ENCODE measurements at places on chromosomes 6 and 20.

GRCh38 chr6:113924312-113924723 lies 46.6 kb downstream of the HDAC2 start:
- peak; percentile 62 for DNase-seq

DNA sequence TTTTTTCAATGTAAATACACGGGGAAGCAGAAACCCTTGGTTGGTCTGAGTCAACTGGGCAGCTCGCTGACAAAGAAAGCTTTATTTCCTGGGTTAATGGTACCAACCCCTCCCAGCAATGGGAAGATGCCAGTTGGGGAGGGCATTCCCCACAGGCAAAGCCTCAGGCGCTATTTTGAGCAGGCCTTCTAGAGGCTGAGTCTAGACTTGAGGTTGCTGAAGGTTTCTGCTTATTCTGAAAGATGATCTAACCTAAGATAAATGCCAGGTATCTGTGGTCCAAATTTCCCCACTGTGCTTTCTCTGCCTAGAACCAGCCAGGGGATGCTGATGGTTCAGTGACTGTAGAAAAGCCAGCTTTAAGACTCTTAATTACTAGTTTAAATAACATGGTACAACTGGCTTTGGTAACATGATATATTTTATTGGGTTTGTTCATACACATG lies 172.5 kb upstream of the JARID2 start:
- DNase-seq = no peak

DNA sequence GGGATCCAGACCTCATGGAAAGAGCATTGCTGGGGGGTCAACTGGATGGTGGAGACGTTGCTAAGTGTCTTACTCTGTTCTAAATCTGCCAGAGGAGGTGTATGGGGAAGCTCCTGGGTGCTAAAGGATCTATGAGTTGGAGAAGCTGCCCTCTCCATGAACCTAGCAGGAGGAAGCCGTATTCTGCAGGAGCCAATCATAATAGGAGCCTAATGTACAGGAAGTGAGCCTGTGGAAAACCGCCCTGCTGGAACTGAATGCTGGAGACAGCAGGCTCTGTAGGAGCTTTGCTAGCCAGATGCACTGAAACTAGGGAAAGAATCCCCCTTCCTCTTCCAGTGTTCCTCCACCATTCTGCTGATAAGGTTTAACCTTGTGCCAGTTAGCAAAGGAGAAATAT lies 10.9 kb downstream of the CASP8AP2 start:
- DNase-seq = no peak

- no peak for DNase-seq
Measured at GRCh38 chr20:49661560-49662329, 51.9 kb downstream of the B4GALT5 start.

DNA sequence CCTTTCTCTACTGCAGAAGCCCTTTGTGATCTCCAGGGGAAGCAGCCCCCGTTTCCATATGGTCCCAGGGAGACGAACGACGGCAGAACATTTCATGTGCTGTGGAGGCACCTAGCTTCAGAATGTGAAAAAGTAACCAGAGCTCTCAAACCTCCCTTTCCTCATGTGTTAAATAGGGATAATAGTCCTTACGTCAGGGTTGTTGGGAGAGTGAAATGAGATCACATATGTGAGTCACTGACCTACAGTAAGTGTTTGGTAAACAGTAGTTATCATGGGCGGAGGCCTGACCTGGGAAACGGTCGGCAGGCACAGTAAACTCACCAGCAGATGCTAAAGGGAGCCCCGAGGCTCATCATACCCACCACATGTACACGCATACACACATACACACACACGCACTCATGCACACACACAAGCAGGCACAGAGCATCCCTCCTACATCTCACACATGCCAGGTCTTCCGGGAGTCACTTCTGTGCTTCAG lies 89.7 kb downstream of the LY86 start:
- no peak for DNase-seq

GRCh38 chr20:17735206-17735804 lies 35.5 kb downstream of the BANF2 start:
- no peak for DNase-seq

- DNase-seq = no peak
Measured at GRCh38 chr6:138400326-138400725, 3.7 kb upstream of the HEBP2 start.

- DNase-seq = no peak
Measured at GRCh38 chr20:23449421-23449820, 3.3 kb downstream of the CST11 start.

DNA sequence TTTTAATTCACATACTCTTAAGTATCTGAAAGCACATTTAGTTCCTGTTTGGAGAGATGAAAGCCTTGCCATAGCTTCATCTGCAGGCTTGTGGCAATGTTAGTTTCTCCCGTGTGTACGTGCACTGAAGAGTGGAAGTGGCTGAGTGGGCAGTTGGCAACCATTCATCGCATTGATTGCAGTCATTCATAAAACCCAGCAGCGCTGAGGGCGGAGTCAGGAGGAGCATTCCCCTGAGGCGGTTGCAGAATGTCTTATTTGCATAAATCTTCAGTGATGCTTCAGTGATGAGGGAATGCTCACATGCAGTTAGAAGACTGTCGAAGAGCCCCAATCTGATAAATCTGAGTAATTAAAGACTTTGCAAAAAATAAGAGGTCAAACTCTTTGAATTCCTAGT lies 79.1 kb downstream of the RIMS1 start:
- DNase-seq = no peak

DNA sequence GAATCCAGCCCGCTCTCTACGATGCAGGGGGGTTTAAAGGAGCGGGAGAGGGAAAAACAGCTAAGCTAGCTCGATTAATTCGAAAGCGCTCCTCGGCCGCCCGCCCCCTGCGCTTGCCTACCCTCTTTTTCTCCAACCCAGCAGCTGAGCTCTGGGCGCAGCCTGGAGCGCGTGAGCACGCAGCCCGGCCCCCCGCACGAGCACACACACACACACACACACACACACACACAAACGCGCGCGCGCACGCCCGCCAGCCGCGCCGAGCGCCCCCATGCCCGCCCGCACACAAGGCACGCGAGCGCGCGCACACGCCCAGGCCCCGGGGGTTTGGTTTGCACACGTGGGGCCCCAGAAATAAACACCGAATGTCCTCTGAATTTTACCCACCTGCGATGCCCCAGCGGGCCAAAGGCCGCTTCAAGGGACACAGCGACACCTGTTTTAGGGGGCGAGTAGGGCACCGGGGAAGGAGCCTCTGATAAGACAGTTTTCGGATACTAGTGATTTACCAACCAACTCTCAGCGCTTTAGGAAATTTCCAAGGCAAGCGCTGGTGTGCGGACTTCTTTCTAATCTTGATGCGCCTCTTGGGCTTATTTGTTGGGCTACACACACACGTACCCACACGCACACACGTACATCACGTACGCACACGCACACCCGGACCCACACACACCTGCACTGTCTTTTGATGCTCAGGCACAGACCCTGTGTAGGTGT lies 802 bp upstream of the NRN1 start:
- DNase-seq = no peak

DNA sequence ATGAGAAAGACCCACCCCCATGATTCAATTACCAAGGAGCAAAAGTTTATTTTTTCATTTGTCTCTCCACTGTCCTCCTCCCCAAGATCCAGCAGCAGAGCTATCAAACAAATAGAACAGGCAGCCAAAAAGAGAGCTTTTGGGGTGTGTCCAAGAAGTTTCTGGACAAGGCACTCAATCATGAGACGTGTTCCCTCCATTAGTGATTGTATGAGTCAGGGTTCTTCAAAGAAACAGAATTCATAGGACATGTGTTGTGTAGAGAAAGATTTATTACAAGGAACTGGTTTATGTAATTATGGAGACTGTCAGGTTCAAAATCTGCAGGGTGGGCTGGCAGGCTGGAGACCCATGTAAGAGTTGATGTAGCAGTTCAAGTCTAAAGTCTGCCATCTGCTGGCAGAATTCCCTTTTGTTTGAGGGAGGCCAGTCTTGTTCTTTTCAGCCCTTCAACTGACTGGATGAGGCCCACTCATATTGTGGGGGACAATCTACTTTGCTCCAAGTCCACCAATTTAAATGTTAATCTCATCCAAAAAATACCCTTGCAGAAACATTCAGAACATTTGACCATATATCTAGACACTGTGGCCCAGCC lies 248.1 kb upstream of the OPRM1 start:
- DNase-seq = no peak

GRCh38 chr20:24673678-24674570 lies 204.5 kb downstream of the SYNDIG1 start:
- DNase-seq = peak; percentile 76

- DNase-seq = no peak
Measured at GRCh38 chr20:37406010-37406998, 60.4 kb downstream of the SRC start.

GRCh38 chr20:56925082-56925830 lies 296.1 kb downstream of the TFAP2C start:
- no peak for DNase-seq

GRCh38 chr6:15425947-15426346 lies 180.1 kb downstream of the JARID2 start:
- no peak for DNase-seq

DNA sequence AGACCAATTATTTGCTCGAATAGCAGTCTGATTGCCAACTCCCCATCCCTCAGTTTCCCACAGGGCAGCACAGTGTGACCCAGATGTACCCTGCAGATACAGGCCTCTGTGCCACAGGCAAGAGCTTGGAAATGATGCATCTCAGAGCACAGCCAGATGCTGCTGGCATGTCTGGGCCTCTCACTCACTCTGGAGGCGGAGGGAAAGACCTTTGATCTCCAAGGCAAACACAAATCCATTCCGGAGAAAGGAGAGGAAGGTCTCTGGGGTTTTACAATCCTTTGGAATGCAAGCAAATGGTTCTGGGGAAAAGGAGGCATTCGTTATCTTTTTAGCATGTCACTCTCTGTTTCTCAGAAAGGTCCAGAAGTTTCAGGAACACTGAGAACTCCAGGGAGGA lies 74.2 kb downstream of the RIOK1 start:
- DNase-seq = no peak

GRCh38 chr6:107653183-107653580 lies 163.3 kb downstream of the SOBP start:
- no peak for DNase-seq

DNA sequence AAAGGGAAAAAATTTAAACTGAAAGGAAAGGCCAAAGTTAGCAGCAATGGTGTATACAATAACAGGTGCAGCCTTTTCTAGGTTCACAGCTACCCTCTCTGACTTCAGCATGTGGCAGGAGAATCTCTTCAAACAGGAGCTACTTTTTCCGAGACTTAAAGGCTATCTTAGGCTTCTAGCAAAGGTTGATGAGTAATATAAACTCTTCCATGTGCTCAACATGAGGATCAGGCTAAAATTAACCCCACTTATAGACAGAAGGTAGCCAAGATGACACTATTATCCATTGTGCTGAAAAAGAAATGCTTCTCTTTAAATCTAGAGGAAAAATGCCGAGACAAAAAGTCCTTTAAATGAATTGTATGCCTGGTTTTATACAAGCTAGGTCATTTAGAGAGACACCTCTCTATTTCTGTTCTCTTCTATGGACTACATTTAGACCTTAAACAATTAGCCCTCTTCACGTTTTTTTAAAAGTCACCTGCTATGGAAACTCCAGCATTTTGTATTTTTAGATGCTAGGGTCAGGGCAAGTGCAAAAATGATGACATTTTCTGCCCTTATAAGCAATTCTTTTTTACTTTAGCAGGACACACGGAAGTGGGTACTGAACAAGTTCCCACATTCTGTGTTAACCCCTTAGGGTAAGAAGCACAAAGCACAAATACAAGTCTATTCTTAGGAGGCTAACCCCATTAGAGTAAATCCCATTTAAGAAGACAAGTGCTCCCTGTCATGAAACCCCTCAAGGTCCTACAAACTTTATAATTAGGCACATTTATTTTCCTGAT lies 216.8 kb upstream of the CITED2 start:
- DNase-seq = no peak

DNA sequence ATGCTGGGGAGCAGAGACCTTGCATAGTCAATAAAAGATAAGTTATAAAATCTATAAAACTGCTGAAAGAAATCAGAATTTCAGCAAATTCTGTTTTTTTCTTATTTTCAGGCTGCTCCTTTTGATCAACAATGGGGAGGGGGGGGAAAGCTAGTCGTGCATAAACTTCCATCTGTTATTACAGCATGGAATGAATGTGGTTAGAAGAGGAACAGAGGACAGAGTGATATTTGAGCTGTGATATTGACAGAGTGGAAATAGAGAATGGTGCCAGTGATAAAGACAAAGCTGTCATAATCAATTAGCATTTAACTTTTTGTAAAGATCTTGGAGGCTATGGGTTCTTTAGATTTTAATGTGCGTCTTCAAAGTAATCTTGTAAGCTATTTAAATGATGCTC lies 43.4 kb upstream of the QKI start:
- DNase-seq = no peak

DNA sequence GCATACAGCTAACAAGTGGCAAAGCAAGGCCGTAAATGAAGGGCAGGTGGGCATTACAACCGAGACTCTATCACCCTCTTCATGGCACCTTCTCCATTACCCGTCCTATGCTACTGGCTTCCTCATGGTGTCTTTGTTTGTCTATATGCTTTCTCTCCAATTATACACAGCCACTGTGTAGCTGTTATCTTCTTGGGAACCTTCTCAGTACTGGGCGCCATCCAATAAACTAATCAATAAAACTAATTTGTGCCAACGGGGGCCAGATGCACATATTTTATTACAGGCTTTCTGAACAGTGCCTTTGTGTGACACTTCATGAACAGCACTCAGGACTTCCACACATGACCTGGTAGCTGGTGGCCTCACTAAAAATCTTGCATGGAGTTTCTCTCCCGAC lies 149.8 kb upstream of the PCSK2 start:
- DNase-seq = no peak

- no peak for DNase-seq
Measured at GRCh38 chr6:168499045-168499650, 58.2 kb downstream of the SMOC2 start.

DNA sequence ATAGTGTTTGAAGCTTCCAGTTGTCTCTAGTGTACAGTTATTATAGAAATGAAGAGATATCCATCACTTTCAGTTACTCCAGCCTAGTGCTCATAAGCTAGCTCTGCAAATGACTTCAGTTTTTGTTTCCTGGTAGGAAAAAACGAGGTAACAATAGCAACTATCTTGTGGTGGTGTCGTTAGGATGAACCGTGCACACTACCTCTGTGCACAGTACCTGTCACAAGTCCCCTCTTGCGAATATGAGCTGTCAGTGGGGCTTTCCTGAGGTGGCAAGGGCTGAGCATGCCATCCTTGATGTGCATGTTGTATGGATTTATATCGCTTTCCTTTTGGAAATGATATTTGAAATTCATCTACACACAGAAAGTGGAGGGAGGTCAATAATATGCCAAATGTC lies 151.8 kb downstream of the ARID1B start:
- no peak for DNase-seq

GRCh38 chr6:33312361-33313104 lies 1.3 kb downstream of the TAPBP start:
- DNase-seq = peak; percentile 53

GRCh38 chr6:54428431-54428830 lies 120.2 kb downstream of the TINAG start:
- DNase-seq = no peak

- DNase-seq = no peak
Measured at GRCh38 chr20:31617432-31618104, 12.5 kb downstream of the ID1 start.

DNA sequence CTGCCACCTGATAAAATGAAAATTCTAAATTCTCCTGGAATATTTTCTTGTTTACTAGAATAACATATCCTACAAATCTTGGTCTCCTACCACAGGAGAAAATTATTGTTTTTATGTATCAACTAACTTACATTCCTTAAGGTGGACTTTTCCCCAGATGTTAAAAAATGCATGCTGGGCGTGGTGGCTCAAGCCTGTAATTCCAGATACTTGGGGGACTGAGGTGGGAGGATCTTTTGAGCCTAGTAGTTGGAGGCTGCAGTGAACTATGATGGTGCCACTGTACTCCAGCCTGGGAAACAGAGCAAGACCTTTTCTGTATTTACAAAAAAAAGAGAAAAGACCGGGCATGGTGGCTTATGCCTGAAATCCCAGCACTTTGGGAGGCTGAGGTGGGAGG lies 27.9 kb upstream of the TFAP2C start:
- no peak for DNase-seq

Data from fibroblast of gingiva (primary cell).